ENCODE measurements at places on chromosomes 6 and 20. TPM values are rescaled to one million over a fixed set of nuclear protein-coding genes. Genes with fewer than 3 reads are reported as not detected.

Gene PTCRA
- not detected for total RNA-seq

Gene TRIM10
- total RNA-seq = not detected

Gene TMEM74B
- 1.1 TPM for total RNA-seq

Gene POU5F1
- total RNA-seq = not detected

Gene BTN1A1
- total RNA-seq = not detected

Gene PLTP
- total RNA-seq = 8.4 TPM

Gene TRMT6
- 6.3 TPM for total RNA-seq

Gene SLC12A5
- total RNA-seq = 1.6 TPM

Gene SNAI1
- 6.5 TPM for total RNA-seq

Gene IL20RA
- 0.19 TPM for total RNA-seq

Gene SNHG17
- 11.9 TPM for total RNA-seq

Gene DXO
- 13.1 TPM for total RNA-seq

Gene FRMD1
- not detected for total RNA-seq

Gene PXDC1
- 96.6 TPM for total RNA-seq

Gene ZKSCAN8
- 20.9 TPM for total RNA-seq

Gene CDSN
- total RNA-seq = under 0.01 TPM

Gene TMEM244
- not detected for total RNA-seq

Gene HACE1
- 12.3 TPM for total RNA-seq

Gene CST4
- total RNA-seq = not detected

Gene ID4
- total RNA-seq = not detected
